ENCODE measurements at places on chromosomes 6 and 20. TPM values are rescaled to one million over a fixed set of nuclear protein-coding genes. Genes with fewer than 3 reads are reported as not detected.

- no peak for DNase-seq
These were observed 333.0 kb downstream of the TAF4 start for GRCh38 chr20:61732511-61733210.

The PPP1R3G gene
- total RNA-seq: not detected

DNA sequence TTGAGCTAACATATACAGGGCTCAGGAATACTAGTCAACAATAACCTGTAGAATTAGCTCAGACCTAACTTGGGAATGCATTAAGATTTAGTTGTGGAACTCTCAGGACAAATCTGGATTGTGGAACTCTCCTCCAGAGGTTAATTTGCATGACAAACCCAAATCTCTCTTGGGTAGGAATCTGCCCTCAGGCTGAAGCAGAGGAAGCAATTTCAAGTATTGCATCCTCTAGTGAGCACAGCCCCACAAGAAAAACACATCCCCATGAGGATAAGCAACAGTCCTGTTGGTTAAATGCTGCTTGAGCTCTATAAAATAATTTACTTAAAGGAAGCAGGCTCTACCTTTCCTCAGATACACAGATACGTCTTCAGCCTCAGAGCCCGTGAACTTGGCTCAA is 170.9 kb upstream of the STXBP5 start:
- no peak for DNase-seq

GRCh38 chr20:63126876-63127699 is 88.8 kb downstream of the YTHDF1 start:
- no peak for DNase-seq

GRCh38 chr6:146286961-146287360 is 256.7 kb upstream of the RAB32 start:
- DNase-seq: no peak

The GJA10 gene
- not detected for total RNA-seq

DNA sequence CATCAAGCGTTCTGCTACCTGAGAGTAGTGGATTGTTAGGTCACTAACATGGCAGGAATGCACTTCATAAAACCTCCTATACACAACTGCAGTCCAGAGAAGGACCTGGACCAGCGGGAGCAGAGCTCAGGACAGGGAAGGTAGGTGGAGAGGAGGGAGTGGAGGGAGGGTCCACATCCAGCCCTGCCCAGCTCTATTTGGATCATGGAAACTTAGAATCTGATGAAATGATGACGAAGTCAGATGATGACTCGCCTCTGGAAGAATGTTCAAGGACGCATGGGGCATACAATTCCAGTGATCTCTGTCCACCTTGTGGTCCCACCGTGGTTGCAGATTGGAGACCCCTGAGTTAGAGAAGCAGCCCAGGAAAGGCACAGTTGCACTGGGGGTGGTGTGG is 68.8 kb downstream of the CLIC5 start:
- DNase-seq: no peak

DNA sequence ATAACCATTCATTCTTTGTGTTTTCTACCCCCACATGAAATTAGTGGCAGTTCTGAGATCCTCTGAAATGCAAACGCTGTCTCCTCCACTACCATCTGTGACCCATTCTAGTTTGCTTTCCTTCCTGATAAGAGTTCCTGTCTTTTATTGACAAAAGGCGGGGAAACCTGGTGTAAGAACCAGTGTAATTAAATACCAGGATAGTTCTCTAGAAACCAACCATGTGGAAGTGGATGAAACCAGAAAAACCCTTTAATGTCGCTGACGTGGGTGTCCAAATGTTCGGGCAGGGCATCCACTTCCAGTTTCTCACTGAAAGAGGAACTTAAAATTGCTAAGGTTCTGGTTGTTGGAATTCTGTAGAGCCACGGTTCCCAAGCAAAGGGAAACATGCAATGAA is 79.1 kb downstream of the TNFRSF21 start:
- no peak for DNase-seq

The SYNDIG1 gene
- total RNA-seq: 0.38 TPM

DNA sequence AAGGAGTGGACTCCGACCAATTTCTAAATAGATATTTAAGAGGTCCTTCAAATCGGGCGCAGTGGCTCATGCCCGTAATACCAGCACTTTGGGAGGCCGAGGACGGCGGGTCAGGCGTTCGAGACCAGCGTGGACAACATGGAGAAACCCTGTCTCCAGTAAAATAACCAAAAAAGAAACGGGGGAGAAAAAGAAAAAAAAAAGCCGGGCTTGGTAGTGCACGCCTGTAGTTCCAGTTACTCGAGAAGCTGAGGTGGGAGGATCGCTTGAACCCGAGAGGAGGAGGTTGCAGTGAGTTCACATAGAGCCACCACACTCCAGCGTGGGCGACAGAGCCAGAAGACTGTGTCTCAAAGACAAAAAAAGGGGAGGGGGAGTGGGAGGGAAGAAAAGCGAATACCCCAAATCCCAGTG is 53.3 kb upstream of the HFE start:
- no peak for DNase-seq

The TBX18 gene
- 1.3 TPM for total RNA-seq

The HCK gene
- total RNA-seq: not detected

The SLC22A1 gene
- total RNA-seq: 3.0 TPM

DNA sequence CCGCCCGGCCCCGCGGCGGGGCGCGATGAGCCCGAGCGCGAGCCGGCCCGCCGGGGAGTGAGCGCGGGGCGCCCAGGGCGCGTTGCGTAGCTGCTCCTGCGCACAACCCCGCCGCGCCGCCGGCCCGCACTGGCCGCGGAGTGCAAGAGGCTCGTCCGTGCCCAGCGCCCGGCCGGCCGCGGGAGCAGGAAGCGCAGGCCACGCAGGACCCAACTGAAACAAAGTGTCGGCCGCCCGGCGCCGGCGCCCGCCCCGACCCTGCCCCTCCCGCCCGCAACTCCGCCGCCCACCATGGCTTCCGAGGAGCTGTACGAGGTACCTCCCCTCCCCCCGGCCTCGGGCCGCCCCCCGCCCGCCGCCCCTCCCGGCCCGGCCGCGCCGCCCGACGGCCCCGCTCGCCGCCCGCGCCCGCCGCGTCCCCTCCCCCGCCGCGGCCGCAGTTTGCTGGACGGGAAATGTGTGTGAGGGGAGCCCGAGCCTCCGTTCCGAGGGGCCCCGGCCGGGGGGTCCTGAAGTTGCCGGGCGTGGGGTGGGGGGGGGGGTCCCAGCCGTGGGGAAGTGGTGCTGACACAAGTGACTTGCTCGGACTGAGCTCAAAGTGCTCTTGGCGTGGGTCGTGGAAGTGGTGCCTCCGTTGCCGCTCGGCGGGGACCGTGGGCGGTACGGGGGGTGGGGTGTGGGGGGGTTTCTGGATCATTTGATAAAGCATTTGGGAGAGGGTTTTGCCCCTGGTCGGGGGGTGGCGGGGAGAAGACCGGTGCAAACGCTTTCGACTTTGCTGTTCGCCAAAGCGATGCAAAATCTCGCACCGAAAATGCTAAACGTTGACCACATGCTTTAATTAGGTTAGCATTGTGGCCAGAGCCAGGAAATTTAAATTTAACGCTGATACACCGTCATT is 539 bp downstream of the CDYL start:
- DNase-seq: peak; percentile 47

DNA sequence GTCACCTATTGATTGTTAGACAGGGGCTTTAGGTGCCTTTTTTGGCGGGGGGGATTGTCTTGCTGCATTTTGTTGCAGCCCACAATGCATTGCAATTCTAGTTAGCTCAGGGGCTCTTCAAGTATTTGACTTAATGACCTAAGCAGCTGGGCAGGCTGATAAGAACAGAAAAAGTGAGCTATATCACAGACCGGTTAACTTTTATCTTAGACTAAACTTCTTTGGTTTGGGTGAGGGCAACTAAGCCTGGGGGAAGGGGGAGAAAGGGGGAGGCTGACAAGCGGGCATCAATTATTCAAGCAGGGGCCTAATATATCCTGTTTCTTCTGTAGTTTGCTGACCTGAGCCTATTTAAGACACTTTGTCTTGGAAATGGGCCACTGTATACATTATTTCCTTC is 66.0 kb upstream of the GPR6 start:
- peak; percentile 11 for DNase-seq

The LY6G6F gene
- not detected for total RNA-seq

GRCh38 chr6:37209461-37210205 is 39.7 kb downstream of the PIM1 start:
- DNase-seq: no peak

GRCh38 chr6:125818772-125819260 is 28.1 kb downstream of the NCOA7 start:
- no peak for DNase-seq

GRCh38 chr6:20640181-20640580 is 105.9 kb downstream of the CDKAL1 start:
- no peak for DNase-seq

DNA sequence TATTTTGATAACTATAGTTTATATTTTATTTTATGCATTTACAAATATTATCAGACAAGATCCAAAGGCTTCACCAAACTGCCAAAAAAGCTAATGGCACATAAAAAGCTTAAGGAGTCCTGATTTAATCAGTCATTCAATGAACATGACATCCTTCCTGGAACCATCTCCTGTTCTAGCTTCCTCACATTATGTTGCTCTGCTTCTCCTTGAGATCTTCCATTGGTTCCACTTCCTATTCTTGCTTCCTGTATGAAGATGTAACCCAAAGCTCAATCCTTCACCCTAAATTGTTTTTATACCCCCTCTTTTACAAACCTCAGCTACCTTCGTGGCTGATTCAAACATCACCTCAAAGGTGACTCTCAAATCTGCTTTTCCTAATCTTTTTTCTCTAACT is 4.5 kb upstream of the BRD2 start:
- DNase-seq: no peak

The CRISP2 gene
- total RNA-seq: not detected

GRCh38 chr6:9461188-9461587 is 953.7 kb downstream of the TFAP2A start:
- no peak for DNase-seq

GRCh38 chr20:38110525-38111178 is 54.4 kb downstream of the TGM2 start:
- DNase-seq: no peak

The COMMD7 gene
- total RNA-seq: 69.8 TPM

The CYP39A1 gene
- total RNA-seq: 10.3 TPM

DNA sequence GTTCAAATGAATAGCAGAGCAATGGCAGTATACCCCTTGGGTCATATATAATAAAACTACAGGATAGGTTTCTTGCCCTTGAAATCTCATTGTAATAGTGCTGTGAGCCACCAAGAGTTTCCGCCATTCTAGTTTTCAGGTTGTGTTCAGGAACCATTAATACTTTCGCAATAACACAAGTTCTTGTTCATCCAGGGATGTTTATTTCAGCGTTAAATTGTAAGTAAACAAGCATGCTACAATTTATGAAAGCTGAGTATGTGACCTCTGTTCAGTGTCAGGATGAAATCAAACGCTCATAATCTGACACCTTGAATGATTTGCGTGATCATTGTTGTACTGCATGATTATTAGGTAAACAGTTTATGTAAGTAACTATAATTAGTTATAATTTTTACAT is 22.8 kb downstream of the ANKS1A start:
- DNase-seq: no peak

DNA sequence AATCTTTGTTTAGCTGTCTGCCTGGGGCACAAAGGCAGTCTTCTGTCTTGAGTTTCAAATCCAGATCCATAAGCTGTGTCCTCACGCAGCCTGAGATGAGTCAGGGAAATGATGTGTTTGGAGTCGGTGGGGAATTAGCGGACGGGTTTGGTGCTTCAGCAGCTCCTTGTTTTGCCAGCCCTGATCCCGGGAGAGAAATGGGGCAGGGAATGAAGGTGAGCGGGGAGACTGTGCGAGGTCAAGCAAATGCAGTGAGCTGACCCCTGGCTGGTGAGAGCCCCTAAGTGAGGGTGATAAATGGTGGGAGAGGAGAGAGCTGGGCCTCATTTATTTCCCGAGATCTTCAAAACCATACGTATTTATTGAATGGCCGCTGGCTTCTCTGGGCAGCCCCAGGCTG is 21.6 kb downstream of the DUSP22 start:
- DNase-seq: no peak

All from progenitor cell of endocrine pancreas (in vitro differentiated cells).